ENCODE measurements at places on chromosomes 7 and 10.

DNA sequence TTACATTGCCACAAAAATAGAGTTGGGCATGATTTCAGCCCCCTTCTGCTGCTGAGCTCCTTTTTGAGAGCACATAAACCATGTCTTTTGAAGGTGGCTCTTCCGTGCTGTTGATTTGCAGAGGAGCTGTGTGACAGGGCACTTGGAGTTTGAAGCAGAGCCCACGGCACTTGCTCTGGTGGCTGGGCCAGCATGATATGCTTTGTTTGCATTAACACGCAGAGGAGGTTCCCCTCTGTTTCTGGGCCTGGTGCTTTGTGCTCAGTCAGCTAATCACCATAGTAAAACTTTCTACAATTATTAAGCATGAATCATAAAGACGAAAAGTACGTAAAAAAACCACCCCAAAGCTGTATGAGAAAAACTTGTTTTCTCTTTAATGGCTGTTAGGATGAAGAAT, 40.1 kb downstream of the RBM33 start:
- no peak overlapping the region for H3K27ac ChIP-seq
- peaks cover 53% of the 10 kb centered on the region for H3K36me3 ChIP-seq
- no peaks in the 10 kb centered on the region for H3K27me3 ChIP-seq
- no peak overlapping the region for H3K4me3 ChIP-seq
- DNase-seq = no peak

DNA sequence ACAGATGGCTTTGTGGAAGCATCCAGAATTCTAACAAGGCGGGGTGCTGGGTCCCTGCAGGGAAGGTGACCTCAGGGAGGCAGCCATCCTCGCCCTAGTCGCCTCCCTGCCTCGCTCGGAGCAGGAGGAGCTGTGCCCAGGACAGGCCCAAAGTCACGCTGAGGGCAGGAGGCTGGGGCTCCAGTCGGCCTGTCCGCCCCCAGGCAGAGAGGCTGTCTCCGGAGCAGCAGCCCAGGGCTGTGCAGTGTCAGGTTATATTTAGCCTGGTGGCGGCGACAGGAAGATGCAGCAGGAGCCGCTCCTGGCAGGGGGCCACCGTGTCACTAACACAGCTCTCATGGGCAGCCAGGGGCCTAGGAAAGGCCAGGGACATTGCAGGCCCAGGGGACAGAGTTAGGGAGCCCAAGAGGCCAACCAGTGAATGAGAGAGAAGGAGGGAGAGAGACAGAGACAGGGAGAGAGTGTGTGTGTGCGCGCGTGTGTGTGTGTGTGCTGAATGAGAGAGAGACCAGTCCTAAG, 13.5 kb downstream of the KCNH2 start:
- peaks cover 10% of the 10 kb centered on the region for H3K27me3 ChIP-seq
- no peak overlapping the region for H3K27ac ChIP-seq
- no peak for DNase-seq
- no peaks in the 10 kb centered on the region for H3K36me3 ChIP-seq
- no peak overlapping the region for H3K4me3 ChIP-seq

- DNase-seq = no peak
- H3K4me3 ChIP-seq = no peak overlapping the region
- peaks cover 86% of the 10 kb centered on the region for H3K36me3 ChIP-seq
- no peaks in the 10 kb centered on the region for H3K27me3 ChIP-seq
- peaks cover 18% of the 10 kb centered on the region for H3K4me1 ChIP-seq
These were observed 30.6 kb downstream of the FHIP2A start for GRCh38 chr10:114852197-114852596.

DNA sequence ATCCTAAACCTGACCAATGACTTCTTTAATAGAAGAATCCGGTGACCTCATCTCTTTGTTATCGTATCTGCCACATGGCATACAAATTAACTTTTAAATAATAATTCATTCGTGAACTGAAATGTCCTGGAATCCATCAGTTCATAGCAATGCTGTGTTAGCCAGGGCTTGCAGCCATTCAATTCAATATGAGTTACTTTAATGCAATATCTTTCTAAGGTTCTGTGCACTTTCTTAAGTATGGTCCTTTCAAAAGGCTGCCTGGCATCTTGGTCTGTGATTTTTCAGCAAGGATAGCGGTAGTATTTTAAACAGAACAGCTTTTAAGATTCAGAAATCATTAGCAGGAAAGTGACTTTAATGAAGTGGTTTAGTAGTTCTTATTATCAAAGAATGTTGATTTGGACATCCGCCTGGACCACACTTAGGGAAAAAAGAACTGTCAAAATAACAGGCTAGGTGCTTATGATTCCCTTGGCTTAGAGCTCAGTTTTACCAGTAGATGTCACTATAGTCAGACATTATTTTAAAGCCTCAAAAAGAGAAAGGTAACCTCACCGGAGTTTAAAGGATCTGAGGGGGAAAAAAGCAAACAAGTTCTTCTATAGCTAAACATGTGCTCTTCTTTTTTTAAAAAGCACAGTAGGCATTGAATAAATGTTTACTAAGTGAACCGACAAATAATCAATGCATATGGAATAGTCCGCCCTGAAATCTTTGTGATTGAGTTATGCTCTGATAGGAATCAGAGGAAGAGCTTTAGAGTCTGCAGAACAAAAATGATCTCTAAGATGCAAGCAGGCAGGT, 22.7 kb downstream of the SLC35G1 start:
- H3K4me3 ChIP-seq = no peak overlapping the region
- no peak overlapping the region for H3K27ac ChIP-seq
- no peaks in the 10 kb centered on the region for H3K36me3 ChIP-seq
- DNase-seq = no peak

GRCh38 chr10:64334084-64334483, 812.9 kb downstream of the REEP3 start:
- no peak overlapping the region for H3K4me3 ChIP-seq
- H3K4me1 ChIP-seq = no peaks in the 10 kb centered on the region
- H3K27me3 ChIP-seq = no peaks in the 10 kb centered on the region
- DNase-seq = no peak

GRCh38 chr10:31884386-31884785, 44.2 kb downstream of the ARHGAP12 start:
- no peaks in the 10 kb centered on the region for H3K36me3 ChIP-seq
- peaks cover 12% of the 10 kb centered on the region for H3K4me1 ChIP-seq
- H3K27me3 ChIP-seq = no peaks in the 10 kb centered on the region

DNA sequence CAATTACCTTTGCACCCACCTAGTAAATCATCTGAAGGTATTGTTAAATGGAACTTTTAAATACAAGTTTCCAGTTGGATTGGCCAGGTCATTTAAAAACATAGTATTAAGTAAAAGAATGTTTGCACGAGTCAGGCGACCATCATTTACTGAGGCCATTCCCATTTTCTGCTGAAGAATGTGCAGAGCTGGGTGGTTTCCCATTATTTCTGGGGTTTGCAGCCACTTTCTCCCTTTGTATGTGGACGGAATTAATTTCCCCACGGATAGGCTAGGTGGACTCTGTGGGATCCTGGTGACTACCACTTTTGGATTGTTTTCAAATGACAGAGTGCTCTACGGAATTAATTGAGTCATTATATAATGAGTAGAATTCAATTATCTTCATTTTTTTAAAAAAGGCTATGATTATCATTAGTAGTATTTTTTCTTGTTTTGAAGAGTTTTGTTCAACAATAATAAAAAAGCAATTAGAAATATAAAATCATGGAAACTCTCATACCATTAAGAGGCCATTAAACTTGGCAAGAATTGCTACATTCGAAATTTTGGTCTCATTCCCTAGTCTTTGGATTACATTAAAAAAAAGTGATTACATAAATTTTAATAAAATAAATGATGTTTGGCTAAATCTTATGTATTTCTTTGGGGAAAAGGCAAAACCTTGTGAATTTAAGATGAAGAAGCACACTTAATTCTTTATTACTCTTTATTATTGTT, 120.4 kb upstream of the FZD8 start:
- H3K27me3 ChIP-seq = no peaks in the 10 kb centered on the region
- no peaks in the 10 kb centered on the region for H3K36me3 ChIP-seq
- no peak overlapping the region for H3K4me3 ChIP-seq

GRCh38 chr10:49090696-49091380, 24.5 kb downstream of the VSTM4 start:
- H3K27me3 ChIP-seq = no peaks in the 10 kb centered on the region
- H3K4me3 ChIP-seq = no peak overlapping the region
- H3K36me3 ChIP-seq = no peaks in the 10 kb centered on the region
- no peaks in the 10 kb centered on the region for H3K4me1 ChIP-seq
- DNase-seq = no peak

- no peaks in the 10 kb centered on the region for H3K27me3 ChIP-seq
- no peak overlapping the region for H3K4me3 ChIP-seq
- H3K36me3 ChIP-seq = no peaks in the 10 kb centered on the region
- no peaks in the 10 kb centered on the region for H3K4me1 ChIP-seq
- no peak for DNase-seq
These were observed 324.3 kb downstream of the PTPRN2 start for GRCh38 chr7:158263110-158263963.

- no peak overlapping the region for H3K4me3 ChIP-seq
- no peaks in the 10 kb centered on the region for H3K36me3 ChIP-seq
- H3K27me3 ChIP-seq = no peaks in the 10 kb centered on the region
- no peak overlapping the region for H3K27ac ChIP-seq
These were observed 93.5 kb downstream of the TNS3 start for GRCh38 chr7:47488201-47488968.

GRCh38 chr7:44287488-44288380, 37.7 kb downstream of the CAMK2B start:
- H3K27ac ChIP-seq = no peak overlapping the region
- H3K36me3 ChIP-seq = no peaks in the 10 kb centered on the region
- H3K4me3 ChIP-seq = no peak overlapping the region
- no peaks in the 10 kb centered on the region for H3K27me3 ChIP-seq

DNA sequence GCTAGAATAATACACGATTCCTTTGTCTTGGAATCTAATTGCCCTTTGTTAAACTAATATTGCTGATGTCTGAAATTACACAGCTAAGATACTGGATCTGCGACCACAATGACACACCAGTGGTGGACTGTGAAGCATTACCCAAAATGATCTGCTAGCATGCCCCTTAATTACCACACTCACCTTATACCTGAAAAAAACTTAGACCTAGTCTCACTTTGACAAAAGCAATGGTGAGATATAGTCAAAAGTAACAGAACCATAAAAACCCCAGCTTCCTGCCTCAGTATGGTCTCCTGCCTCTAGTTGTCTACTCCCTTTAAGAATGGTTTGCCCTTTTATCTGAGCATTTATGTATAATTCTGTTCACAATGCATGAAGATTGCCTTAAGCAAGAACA, 20.8 kb upstream of the ERVW-1 start:
- no peaks in the 10 kb centered on the region for H3K27me3 ChIP-seq
- H3K4me3 ChIP-seq = no peak overlapping the region
- peaks cover 83% of the 10 kb centered on the region for H3K36me3 ChIP-seq
- H3K27ac ChIP-seq = no peak overlapping the region
- no peak for DNase-seq
- no peaks in the 10 kb centered on the region for H3K4me1 ChIP-seq

- DNase-seq = no peak
- peaks cover 1% of the 10 kb centered on the region for H3K4me1 ChIP-seq
- no peak within 1 kb of the TSS for H3K4me3 ChIP-seq
- no peaks in the 10 kb centered on the region for H3K27me3 ChIP-seq
- no peak within 1 kb of the TSS for H3K27ac ChIP-seq
These were observed at the start of gene LGI1 for GRCh38 chr10:93757801-93758507. Gene LGI1, plus strand, starts transcription at chr10:93757936. Its CDS starts 209 bp downstream, at chr10:93758145.

- no peaks in the 10 kb centered on the region for H3K27me3 ChIP-seq
- H3K4me3 ChIP-seq = no peak overlapping the region
- H3K4me1 ChIP-seq = peaks cover 60% of the 10 kb centered on the region
- no peaks in the 10 kb centered on the region for H3K36me3 ChIP-seq
- no peak for DNase-seq
These were observed 11.3 kb upstream of the TRDMT1 start for GRCh38 chr10:17212802-17213221.

DNA sequence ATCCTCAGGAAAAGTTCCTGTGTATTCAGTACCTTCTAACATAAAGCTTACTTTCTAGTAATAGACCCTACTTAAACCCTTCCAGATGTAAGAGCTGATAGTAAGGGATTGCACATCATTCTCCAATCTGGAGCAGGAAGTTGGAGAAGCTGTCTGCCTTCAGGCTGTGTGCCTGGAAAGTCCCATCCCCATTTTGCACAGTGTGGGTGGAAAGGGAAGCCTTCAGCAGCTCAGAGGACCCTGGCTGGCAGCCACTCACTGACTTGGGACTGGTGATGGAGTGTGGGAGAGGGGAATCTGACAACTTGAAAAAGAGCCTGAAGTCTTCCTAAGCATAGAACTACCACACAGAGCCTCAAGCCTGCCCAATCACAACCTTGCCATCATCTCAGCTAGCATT, 164.1 kb upstream of the ADO start:
- no peaks in the 10 kb centered on the region for H3K36me3 ChIP-seq
- H3K4me1 ChIP-seq = peaks cover 11% of the 10 kb centered on the region
- no peak overlapping the region for H3K27ac ChIP-seq
- no peak for DNase-seq
- H3K4me3 ChIP-seq = no peak overlapping the region
- H3K27me3 ChIP-seq = no peaks in the 10 kb centered on the region

GRCh38 chr7:28815928-28816373, 142.2 kb downstream of the TRIL start:
- no peak for DNase-seq
- 0 out of 2 replicates have a peak, but pooled peaks cover 5% of the 10 kb centered on the region for H3K36me3 ChIP-seq
- H3K4me1 ChIP-seq = peaks cover 8% of the 10 kb centered on the region
- H3K4me3 ChIP-seq = no peak overlapping the region
- H3K27me3 ChIP-seq = no peaks in the 10 kb centered on the region

DNA sequence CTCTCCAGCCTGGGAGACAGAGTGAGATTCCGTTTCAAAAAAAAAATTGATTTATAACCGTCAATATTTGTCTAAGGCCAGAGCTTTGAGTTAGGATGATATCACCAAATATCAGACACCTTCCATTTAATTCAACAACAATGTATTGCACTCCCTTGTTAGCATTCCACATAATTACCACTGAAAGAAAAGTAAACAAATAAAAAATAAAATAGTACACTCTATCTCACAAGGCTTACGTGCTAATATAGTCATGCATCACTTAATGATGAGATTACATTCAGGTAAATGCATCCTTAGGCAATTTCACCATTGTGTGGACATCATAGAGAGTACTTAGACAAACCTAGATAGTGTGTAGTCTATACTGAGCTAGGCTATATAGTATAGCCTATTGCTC, 127.6 kb upstream of the RHOBTB1 start:
- no peaks in the 10 kb centered on the region for H3K27me3 ChIP-seq
- H3K4me3 ChIP-seq = no peak overlapping the region
- no peaks in the 10 kb centered on the region for H3K36me3 ChIP-seq
- DNase-seq = no peak
